ENCODE measurements at places on chromosomes 5 and 9.

GRCh38 chr5:15914638-15915037, 265.0 kb downstream of the MARCHF11 start:
- DNase-seq = no peak

DNA sequence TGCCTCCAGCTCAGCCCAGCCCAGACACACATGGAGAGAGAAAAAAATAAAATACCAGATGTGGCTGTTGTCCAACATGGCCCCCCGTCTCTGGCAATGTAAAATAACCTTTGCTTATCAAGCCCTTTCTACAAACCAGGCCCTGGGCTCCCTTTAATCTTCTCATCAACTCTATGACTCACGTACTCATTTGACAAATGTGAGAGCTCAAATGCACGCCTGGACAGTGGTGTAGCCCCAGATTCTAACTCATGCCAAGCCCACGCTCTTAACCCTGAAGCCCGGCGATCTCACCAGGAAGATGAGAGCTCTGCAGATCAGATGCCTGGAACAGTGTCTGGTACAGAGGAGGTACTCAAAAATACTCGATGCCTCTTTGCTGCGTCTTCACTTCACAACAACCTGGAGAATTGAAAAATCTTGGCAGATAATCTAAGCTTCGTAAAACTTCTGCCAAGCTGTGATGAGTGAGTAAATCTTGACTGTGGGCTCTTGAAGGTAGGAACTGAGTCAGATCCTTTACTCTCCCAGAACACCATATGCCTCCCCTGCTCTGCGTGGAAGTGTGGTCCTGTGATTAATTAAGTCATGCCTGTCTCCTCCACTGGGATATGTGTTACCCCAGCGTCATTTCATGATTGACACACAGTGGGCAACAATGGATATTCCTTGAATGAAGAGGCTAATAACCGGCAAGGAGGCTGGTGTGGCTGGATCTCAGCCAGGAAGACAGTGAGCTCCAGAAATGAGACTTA, 102.0 kb upstream of the FSTL4 start:
- peak; percentile 61 for DNase-seq

DNA sequence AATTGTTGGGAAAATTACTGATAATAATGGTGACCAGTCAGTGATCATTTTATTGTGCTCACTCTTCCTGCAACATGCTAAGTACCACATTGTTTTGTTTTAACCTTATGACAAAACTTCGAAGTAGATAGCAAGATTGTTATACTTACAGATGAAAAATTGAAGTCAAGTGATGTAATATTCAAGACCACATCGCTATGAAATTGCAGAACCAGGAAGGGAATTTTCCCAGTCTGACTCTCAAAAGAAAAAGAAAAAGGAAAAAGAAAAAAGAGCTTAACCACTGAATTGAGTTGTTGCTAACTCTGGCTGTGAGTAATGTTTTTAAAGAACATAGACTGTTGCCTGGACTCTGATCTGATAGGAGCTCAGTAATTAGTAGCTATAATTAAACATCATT, 170.6 kb upstream of the HAPLN1 start:
- no peak for DNase-seq

DNA sequence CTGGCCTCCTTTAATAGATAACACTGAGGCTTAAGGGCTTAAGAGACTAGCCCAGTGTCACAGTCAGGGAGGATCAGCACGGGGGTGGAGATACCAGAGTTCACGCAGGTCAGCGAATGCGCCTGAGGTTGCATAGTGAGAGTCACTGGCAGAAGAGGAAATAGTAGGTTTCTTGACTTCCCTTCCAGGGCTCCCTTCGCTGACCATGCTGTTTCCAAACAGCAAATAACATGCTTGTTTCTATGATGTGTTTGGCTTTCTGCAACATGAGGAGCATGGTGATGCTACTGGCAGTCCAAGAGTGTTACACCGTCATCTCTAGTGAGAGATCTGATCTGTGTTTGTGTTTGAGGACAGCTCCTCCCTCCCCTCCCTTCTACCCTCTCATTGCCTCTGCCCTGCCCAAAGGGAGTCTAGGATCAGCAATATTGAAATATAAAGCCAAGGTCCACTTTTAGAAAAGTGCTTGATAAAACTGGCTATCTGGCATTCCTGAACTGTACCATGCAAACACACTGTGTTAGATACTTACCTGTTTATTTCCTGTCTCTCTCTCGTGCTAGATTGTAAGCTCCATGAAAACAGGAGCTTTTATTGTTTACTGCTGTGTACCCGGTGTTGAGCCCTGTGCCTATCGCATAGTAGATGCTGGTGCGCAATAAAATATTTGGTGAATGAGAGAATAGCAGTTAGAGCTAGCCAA, 12.3 kb downstream of the TLE4 start:
- no peak for DNase-seq

- DNase-seq = no peak
Measured at GRCh38 chr5:139027150-139027549, 152.0 kb upstream of the LRRTM2 start.

DNA sequence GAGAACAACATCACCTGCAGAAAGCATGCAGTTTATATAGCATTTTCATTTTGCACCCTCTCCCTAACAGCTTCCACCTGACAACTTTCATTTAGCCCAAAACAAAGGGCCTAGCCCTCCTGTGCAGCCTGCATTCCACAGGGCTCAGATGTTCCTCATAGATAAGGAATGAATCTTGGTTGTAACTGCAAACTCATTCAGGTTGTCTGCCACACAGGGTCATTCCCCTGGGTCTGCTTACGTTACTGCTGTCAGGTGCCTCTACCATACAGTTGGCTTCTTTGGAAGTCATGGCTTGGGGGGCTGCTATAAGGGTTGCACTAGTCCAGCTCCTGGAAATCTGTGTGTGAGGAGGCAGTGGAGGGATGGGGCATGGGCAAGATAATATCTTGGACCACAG, 2.7 kb upstream of the DCP2 start:
- no peak for DNase-seq

DNA sequence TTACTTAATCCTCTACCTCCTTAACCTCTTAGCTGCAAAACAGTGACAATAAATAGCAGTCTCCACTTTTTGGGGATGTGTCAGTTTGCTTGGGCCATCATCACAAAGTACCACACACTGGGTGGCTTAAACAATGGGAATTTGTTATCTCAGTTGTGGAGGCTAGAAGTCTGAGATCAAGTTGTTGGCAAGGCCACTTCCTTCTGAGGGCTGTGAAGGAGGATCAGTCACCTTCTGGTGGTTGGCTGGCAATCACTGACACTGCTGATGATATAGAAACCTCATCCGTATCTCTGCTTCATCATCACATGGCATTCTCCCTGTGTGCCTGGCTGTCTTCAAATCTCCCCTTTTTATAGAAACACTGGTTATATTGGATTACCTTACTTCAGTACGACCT, 187.1 kb upstream of the TBC1D2 start:
- peak; percentile 24 for DNase-seq

DNA sequence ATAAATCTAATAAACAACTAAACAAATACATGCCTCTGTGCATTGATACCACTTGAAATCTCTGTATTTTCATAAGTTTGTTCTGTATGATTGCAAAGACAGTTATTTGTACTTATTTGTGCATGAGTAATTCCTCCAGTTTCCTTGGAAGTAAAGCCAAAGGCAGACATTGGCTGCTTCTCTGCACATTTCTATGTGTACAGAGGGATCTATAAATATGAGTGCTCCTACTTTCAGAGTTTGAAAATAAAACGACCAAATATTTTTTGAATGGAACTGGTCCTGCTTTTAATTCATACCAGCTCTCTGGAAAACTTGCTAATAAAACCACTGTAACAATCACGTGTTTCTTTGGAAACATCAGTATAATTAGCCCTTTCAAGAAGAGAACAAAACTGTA, 306.5 kb downstream of the MAN2A1 start:
- DNase-seq = no peak

GRCh38 chr9:38240051-38240450, 152.5 kb upstream of the ALDH1B1 start:
- DNase-seq = no peak

GRCh38 chr9:74379718-74380117, 117.4 kb upstream of the RORB start:
- peak; percentile 62 for DNase-seq

DNA sequence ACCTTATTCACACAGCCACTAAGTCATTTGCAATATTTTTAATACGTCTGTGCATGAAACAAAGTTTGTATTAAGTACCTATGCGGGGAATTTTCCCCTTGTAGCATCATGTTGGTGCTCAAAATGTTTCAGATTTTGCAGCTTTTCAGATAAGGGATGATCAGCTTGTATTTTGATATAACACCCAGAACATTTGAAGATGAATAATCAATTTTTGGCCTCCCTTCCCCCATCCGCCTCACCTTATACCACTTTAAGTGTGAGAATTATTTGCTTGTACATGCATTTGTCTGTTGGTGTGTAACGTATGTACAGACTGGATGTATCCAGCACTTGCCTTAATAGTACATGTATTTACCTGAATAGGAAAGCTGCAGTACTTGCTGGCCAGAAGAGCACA, 1.7 kb downstream of the JAK2 start:
- DNase-seq = no peak

- DNase-seq = no peak
Measured at GRCh38 chr5:149206524-149207141, 65.0 kb upstream of the AFAP1L1 start.

Measured in SK-N-DZ (cell line).